ENCODE measurements at places on chromosomes 3 and 15. TPM values are rescaled to one million over a fixed set of nuclear protein-coding genes. Genes with fewer than 3 reads are reported as not detected.

GRCh38 chr3:138694287-138695007 is 85.9 kb downstream of the FAIM start:
- no peak for DNase-seq

DNA sequence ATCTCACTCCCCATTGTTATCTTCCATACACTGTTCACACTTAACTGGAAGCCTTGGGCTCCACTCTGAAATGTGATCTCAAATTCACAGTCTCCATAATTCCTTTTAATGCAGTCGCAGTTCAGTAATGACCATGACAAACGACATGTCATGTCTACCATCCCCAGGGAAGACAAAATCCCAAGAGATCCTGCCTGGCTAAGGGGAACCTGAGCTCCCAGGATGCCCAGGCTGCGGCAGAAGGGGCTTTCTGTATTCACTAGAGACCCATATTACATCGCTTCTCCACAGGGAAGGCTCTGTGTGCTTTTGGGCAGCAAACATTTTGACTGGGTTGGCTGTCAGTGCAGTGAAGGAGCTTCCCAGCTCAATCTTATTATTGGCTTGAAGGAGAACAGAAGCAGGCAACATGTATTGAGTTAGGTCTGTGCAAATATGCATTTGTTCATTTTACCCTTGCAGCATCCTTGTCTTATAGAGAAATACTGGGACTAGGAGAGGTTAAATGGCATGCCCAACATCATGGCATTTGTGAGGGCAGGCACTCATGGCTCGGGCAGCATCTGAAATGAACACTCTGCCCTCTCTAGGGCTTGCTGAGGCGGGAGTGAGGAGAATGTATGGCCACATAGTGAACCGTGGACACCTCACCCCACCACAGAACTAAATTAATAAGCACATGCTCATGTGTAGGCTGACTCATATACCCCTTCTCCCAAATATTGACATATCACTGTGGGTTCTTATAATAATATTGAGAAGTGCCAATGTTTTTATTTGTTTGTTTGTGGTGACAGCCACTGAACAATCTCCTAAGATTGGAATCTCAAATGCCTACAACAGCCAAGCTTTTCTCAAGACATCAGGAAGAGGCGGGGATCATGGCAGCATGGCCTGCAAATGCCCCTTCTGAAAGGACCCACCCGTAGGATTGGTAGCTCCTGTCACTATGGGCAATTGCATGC is 141.6 kb upstream of the FOXB1 start:
- DNase-seq: no peak

DNA sequence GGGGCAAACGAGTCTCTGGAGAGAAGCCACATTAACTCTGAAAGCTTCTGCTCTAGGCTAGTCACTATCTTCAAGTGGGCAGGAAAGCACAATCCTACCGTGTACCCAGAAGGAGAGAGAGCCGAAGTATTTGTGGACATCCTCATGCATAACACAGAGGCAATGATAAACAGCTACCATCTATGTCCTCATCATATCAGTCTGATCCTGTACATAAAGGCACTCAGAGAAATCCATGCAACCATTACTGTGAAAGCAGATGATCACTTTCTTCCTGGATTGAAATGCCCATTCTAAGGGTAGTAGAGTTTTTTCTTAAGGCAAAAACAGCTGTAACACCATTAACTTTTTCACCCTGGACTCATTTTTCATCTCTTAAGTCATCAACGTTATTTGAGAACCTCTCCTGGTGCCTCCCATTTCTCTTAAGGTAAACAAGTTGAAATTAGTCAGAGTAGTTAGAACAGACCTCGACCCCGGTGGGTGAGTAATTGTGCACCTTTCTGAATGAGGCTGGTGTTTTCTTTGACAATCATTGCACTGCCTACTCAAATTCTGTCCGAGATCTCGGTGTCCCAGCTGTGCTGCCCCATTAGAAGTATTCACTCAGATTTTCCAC is 327.4 kb downstream of the SHQ1 start:
- DNase-seq: no peak

GRCh38 chr3:161295325-161295724 is 74.2 kb downstream of the NMD3 start:
- no peak for DNase-seq

GRCh38 chr15:65578904-65579728 is 31.8 kb downstream of the INTS14 start:
- no peak for DNase-seq

Gene GOLGA8S
- total RNA-seq: 0.20 TPM

GRCh38 chr15:79168922-79169456 is 78.4 kb upstream of the RASGRF1 start:
- DNase-seq: no peak

Gene PEX5L
- total RNA-seq: not detected

DNA sequence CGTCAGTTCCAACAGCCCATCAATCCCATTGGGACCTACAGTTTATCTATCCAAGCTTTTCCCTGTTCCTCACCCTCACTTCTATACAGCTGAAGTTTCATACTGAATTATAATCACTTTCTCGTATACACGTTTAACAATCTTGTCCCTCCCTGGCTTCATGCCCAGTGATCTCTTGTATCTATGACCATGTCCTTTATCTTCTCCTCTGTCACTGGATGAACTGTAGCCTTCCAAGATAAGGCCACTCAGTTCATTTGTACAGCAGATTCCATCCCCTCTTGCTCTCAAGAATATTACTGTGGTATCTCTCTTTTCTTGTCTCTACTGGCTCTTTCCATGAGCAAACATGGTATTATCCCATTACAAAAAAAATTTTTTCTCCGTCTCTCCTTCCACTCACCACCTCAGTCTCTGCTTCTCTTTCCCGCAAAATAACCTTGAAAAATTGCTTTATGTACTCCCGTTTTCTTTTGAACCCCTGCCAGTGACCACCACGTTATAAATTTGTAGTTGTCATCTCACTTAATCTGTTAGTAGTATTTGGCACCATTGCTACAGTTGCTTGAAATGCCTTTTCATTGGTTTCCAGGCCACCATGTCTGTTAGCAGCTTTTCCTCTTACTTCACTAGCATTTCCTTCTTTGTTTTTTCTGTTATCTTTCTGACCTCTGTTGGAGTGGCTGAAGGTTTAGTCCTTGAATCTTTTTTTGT is 9.4 kb downstream of the CTNNB1 start:
- no peak for DNase-seq

Gene ZDHHC3
- total RNA-seq: 50.7 TPM

Gene WNT5A
- total RNA-seq: not detected

DNA sequence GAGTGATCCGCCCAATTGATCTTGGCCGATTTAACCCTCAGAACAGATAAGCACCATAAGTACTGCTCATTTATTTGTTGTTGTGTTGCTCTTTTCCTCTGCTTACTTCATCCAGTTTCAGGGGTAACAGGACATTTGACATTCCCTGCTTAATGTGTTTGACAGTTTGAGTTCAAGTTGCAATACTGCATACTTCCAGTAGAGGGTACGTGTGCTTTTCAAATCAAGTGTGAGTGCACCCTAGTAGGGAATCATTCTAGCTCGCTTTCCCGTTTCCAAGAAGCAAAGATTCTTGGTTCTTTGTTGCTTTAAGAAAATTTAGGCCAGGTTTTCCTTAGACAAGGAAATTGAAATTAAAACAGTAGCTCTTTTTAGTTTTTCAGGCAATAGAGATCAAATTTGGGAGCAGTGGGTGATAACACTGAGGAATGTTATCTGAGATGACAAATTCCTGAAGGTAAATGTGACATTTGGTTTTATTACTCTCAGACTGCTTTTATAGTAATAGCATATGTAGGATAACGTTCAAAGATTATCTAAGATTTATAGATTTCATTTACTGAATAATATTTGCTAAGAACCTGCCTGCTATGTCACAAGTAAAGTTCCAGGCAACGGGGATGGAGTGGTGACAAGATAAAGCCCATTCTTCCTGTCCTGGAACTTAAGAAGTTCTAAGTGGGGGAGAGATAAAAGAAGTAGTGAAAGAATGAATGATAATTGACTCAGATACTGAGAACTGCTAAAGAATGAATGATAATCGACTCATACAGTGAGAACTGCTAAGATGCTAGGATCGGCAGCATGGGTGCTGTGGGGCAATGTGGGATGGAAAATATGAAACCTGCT is 73.3 kb downstream of the SYNPR start:
- DNase-seq: no peak

- DNase-seq: no peak
These were observed 2.6 kb downstream of the PLCD1 start for GRCh38 chr3:38026856-38027255.
